Calu3 (cell line): ENCODE measurements at places on chromosomes 4 and X.
A peak's percentile ranks its signal among the peaks of the same experiment; 100 is the strongest.

DNA sequence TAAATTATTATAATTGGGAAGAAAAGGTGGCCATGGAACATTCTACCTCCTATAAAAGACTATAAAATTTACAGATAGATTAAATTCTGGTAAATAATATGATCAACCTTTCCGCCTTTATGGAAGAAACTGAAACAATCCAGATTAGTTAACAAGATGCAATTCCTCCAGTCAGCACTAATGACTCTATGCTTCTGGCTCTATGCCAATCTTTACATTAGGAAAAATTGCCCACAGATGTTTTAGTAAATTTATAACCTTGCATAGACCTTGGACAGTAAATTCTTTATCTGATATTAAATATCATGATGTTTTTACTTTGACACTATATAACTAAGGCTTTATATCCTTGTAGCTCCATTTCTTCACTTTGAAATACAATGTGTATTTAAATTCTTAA, 2302.5 kb downstream of the ARAP2 start:
- no peak for DNase-seq

DNA sequence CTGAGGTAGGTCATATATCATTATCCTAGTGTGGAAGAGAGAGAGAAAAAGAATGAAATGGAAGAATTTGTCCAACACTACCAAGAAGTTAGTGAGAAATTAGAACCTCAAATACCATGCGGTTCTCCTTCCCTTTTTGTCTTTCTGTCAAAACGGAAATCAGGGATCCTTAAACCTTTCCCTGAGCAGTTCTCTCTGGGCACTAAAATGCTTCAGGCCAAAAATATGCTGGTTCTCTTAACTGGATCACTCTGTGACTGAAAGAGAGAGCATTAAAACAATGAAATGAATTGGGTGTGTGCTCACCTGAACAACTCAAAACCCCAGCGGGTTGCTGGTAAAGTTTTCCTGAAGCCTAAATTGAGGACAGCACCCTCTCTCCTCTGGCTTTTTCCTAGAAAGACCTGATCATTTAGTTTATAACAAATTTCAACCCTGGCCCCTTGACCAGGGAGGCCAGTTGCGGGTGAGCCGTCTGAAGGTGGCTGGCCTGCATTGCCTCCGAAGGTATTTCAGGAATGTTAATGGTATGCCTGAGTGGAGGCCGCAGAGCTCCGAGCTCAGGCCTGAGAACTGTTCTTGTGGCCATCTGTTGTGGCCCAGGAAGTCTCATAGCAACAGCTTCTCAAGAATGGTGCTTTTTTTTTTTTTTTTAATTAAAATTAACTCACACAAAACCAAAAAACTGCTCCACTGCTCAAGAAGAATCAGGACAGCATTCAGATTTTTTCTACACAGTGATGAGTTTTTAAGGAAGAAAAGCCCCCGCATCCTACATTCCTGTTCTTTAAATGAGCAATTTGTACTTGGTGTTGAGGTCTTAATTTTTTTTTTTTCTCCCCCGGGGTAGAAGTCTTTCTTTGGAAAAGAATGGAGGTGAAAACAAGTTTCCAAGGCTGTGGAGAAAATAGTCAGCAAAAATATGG, 155.1 kb downstream of the SHROOM3 start:
- peak; percentile 68 for DNase-seq

DNA sequence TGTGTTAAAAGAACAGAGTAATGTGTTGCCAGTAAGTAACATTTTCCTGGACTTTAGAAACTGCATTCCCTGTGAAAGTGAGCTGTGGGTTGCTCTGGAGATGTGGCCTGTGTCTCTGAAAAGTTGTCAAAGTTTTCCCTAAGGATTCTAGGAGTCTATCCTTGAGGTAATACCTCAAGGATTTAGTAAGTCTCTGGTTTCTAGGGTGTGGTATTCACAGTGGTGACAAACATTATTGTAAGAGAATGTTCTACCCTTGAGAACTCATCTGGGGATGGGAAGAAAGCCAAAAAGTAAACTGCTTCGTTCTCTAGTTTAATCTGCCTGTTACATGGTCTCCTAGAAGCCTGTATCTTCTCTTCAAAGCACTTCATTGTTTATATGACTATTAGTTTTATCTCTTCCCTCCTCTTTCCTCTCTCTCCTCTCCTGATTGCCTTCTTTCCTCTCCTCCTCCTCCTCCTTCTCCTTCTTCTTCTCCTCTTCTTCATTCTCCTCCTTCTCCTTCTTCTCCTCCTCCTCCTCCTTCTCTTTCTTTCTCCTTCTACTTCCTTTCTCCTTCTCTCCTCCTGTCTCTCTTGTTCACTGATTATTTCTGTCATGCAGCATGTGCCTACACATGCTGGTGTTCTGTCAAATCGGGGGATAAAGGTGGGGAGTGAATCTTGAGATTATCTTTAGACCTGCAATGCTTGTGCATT, 321.3 kb downstream of the PTTG2 start:
- DNase-seq = no peak

GRCh38 chrX:16347968-16348670, 180.8 kb downstream of the MAGEB17 start:
- no peak for DNase-seq

DNA sequence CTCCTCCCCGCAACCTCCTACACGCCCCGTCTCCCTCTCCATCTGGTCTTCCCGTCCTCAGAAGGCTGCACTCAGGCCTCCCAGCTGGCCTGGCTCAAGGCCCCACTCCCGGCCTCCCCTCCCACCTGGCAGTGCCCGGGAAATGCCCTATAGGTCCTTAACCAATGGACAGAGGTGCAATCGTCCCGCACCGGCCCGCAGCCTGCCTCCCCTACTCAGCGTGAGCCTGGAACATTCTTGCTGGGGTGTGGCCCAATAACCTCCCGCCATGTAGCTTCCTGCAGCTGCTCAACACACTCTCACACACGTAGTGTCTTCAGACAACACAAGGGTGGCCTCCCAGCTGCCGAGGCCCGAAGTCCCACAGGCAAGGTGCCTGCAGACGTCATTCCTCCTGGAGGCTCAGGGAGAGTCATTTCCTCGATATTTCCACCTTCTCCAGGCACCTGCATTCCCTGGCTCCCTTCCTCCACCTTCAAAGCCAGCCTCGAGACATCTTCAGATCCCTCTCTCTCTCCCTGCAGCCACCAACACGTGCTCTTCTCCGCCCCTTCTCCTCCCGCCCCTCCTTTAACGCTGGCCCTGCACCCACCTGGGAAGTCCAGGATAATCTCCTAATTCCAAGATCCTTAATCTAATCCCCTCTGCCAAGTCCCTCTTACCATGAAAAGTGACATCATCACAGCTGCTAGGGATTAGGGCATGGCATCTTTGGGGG, 56.2 kb downstream of the ADRA2C start:
- DNase-seq = no peak

GRCh38 chr4:1382776-1383727, 23.2 kb downstream of the NKX1-1 start:
- DNase-seq = no peak

GRCh38 chr4:147786531-147786930, 54.6 kb downstream of the ARHGAP10 start:
- DNase-seq = no peak

DNA sequence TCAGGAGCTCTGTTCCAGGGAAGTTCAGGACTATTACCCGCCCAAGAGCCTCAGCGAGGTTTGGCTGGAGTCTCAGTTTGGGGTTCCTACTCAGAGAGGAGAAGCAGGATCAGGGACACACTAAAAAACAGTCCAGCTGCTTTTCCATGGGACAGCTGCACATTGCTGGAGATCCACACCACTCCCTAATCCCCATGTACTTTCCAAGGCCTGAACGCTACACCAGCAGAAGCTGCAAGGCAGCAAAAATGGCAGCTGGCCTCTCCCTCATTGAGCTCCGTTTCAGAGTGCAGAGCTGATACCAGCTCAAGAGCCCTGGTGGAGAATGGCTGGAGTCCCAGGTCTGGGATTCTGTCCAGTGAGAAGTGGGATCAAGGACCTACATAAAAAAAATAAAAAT, 551.2 kb upstream of the PABPC5 start:
- DNase-seq = no peak

GRCh38 chr4:88674979-88675378, 22.6 kb downstream of the NAP1L5 start:
- DNase-seq = no peak

GRCh38 chr4:15303052-15303641, 124.7 kb upstream of the C1QTNF7 start:
- DNase-seq = no peak

GRCh38 chr4:38180456-38180855, 220.3 kb downstream of the PTTG2 start:
- peak; percentile 19 for DNase-seq

- DNase-seq = peak; percentile 43
Observed at GRCh38 chr4:8110071-8110986, 48.3 kb downstream of the ABLIM2 start.

DNA sequence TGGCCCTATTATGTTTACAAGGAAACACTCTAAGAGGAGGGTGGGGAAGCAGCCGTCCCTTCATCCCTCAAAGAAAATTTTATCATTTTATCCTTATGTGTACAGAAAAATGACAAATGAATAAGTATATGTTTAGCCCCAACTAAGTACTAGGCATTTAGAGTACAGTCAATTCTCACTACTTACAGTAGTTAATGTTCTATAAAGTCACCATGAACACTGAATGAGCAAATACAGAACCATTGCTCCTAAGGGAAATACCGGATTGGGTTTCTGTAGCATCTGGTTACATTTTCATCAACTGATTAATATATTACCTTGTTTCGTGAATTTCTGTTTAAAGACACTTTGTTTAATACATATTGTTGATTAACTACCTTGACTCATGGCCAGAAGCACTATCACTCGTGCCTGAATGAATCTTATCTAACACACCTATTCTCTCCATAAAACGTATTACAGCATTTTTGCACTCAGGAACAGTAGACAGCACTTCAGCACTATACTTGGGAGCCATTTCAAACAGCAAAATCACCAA, 109.3 kb downstream of the ASB9 start:
- DNase-seq = no peak

DNA sequence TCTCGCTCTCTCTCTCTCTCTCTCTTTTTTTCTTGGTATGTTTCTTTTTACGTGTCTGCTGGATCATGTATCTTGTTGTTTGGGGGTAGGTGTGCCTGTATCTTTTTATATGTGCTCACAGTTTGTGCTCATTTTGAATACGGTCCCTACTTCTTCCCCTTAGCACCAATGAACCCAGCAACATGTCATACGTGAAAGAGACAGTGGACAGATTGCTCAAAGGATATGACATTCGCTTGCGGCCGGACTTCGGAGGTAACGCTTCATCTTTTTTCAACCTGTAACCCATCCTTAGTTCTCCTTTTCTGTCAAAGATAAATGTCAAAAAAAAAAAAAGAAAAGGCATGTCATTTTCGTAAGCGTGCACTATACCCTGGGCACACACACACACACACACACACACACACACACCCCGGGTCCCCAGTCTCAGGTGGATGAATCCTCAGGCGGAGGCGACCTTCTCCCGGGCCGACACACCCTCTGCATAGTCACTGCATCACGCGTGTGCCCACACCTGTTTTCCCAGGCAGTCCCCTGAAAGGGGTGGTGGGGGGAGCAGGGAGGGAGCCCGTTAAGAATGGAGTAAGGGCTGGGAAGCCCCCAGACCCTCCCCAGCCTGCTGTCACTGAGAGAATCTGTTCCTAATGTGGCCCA, 511 bp downstream of the GABRB1 start:
- no peak for DNase-seq

GRCh38 chr4:169649545-169650226, 29.3 kb downstream of the CLCN3 start:
- DNase-seq = no peak

DNA sequence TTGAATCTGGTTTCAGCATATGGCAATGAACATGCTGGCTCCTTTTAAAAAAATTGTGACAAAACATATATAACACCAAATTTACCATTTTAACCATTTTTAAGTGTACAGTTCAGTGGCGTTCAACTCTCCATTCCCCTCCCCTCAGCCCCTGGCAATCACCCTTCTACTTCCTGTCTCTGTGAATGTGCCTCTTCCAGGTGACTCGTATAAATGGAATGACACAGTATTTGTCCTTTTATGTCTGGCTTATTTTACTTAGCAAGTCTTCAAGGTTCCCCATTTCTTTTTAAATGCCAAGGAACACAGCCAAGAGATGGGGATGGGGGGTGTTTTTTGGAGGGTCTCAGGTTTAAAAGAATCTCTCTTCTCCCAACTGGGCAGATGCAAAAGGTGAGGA, 35.4 kb upstream of the BCLAF3 start:
- no peak for DNase-seq

DNA sequence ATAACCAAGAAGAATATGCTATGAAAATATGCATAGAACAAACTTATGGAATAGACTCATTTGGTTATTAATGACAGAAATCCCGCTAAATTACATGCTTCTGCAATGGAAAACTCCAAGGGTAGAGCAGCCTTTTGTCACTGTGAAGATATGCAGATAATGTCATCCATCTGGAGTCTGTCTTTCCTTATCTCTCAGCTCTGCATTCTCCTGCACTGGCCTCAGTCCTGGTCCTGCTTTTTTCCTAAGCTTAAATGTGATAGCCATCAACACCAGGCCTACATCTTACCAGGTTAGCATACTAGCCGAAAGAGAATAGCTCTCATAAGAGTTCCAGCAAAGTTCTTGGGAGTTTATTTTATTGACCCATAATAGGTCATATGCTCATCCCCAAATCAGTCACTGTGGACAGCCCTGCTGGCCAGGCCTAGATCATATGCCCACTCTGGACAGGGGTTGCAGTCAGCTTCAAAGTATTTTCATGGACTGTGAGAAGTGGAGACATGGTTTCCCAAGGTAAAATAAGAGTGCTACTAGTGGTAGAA, 86.5 kb upstream of the LEF1 start:
- no peak for DNase-seq

GRCh38 chrX:40749681-40750494, 14.5 kb upstream of the MED14 start:
- no peak for DNase-seq

DNA sequence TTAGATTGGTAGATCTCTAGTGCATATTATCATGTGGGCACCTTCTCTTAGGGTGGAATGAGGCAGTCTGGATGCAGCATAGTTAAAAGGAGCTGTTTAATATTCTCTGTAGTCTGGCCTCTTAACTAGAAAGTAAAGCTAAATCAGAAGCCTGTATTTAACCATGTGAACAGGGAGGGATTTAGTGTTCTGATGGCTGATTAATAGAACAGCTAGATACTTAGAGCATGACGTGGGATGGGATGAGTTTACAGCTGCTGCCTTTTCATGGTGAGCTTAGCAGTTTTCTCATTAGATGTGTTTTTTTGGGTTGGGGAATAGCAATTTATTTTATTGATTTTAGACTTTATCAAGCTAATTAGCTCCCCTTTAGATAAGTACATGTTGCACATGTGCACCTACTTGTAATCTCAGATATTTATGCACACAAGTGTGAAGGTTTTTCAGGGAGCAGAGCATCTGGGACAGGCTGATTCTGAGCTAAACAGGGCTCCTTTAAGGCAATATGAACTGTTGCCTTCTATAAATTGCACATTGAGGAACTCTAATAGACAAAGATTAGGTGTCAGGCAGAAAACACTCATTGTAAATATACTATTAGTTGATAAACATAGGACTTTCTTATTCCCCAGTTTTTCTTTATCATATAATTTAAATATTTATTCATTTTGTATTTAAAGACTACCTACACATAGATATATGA, 34.1 kb downstream of the YIPF6 start:
- no peak for DNase-seq
